ENCODE measurements at places on chromosomes 6 and 20.
A peak's percentile ranks its signal among the peaks of the same experiment; 100 is the strongest.

DNA sequence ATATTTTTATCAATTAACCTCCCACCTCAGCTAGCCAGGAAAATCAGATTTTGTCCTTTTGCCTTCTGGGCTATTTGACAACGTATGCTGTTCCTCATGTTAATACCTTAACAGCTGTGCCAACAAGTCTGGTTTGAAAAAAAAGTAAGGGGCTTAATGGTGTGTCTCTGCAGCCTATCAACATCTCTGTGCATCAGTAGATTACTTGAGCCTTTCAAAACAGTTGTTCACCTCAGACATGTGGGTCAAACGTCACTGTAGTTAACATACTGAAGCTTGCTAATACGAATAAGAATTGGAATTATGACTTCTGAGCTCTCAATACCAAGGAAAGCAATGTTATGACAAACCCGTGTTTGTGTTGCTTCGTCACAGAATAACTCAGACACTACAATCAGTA is 23.0 kb downstream of the CEP57L1 start:
- DNase-seq: no peak

DNA sequence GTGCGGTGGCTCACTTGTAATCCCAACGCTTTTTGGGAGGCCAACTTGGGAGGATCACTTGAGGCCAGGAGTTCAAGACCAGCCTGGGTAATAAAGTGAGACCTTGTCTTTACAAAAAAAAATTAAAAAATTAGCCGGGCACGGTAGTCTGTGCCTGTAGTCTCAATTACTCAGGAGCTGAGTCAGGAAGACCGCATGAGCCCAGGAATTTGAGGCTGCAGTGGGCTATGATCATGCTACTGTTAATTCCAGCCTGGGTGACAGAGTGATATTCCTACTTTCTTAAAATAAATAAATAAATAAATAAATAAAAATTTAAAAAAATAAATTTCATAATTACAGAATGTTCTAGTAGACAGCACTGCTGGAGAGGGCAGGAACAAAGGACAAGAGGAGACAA is 62.4 kb downstream of the DST start:
- no peak for DNase-seq

DNA sequence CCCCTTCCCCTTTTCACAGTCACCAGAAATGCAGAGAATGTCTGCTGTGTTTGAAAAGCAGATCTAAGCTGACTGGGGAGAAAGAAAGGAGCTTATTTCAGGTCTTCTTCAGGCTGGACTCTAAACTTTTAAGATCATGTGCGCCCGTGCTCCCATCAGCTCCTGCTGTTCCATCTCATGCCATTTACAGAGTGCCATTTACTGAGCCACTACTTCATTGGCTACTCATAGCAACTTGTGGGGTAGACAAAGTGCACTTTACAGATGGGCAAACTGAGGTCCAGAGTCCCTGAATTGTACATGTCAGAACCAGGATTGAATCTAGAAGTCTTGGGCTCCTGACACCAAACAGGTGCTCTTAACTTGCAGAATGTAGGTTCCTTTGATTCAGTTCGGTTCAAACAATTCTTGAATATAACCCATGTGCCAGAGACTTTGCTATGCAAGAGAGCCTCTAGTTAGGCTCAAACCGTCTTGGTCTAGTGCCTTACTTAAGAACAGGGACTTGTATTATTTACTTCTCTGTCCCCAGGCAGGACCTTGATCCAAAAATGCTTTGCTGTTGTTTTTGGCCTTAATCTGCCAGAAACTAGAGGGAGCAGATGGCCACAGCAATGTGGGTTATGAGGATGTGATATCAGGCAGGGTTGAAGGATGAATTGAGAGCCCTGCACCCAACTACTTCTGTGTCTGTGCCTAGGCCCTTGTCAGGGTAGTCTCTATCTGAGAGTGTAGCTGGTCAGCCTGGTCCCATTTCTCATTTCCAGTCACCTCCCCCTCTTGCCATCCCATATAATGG is 56.4 kb downstream of the RALY start:
- no peak for DNase-seq

- peak; percentile 78 for DNase-seq
These were observed 66.2 kb upstream of the SNX9 start for GRCh38 chr6:157756708-157757429.

DNA sequence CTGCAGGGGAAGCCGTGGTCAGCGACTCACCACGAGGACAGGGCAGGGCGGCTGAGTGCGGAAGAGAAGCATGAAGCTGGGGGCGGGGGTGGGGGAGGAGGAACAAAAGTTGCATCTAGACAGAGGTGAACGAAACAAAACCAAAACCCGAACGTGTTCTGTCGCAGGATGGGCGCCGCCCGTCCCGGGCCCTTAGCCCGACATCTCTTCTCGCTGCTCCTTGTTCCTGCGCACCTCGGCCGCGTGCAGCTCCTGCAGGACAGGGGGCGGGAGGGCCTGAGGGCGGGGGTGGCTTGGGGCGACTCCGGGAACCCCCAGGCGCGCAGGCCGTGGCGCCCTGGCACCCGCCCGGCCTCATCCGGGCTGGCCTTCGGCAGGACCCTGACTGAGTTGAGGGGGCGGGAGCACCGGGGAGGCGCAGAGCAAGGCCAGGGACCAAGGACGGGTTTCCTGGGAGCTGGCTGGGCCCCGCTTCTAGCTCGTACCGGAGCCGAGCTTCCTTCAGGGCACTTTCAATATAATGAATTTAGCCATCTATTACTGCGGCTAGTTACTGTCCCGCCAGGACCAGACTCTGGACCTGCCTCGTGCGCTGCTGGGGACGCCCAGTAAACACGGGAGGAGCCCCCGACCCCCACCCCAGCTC is 12.0 kb downstream of the STMN3 start:
- peak; percentile 53 for DNase-seq

DNA sequence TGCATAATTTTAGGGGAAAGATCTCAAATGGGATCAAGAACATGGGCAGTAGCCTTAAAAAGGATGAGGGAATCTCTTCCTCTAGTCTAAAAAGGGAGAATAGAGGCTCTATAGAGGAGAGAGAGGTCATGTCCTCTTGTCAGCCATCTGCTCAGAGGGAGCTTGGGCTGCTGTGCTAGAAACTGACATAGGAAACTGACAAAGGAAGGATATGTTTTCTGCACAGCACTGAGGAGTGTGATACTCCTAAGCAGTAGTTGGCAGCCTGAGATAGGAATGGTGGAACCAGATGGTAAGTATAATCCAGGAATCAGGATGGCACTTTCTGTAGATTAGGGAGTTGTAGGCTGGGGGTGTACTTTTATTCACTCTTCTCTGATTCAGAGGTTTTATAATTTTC is 59.2 kb downstream of the PTPRA start:
- no peak for DNase-seq

DNA sequence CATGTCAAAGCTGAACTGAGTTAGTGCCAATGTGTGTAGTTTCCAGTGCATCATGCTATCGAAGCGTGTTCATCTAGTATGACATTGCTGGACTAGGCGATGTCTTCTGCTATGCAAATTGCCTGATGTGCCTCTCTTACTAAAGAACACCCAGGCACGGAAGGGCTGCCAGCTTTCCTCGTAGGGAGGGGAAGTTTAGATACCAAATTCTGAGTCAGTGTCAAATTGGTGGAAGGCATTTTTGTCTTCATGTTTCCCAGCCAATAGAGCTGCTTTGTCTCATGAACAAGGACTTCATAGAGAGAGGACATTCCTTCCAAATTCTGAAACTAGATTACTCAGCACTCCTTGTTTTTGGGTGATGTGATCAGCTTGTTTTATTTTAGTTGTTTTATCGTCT is 320.1 kb downstream of the BTBD3 start:
- DNase-seq: no peak

GRCh38 chr6:82958551-82958950 is 107.1 kb downstream of the UBE3D start:
- DNase-seq: no peak

- no peak for DNase-seq
These were observed 151.2 kb downstream of the PDE10A start for GRCh38 chr6:165511807-165512206.

DNA sequence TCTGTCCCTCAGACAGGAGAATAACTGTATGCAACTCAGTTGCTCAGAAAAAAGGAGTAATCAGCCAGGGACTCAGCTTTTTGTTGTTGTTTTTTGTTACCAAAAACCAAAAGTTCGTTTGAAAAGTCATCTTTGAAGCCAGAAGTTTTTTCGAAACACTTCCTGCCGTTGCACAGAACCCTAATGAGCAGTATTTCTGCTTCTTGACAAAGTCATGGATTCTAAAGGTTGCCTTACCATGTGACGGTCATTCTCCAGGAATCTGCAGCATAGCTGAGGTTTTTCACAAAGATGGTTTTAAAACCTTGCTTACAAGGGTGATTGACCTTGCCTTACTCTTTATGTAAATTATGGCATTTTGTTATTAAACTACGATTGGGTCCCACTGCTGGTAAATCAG is 1.9 kb downstream of the RAB32 start:
- DNase-seq: no peak

GRCh38 chr6:158789115-158789917 is 29.9 kb downstream of the EZR start:
- peak; percentile 69 for DNase-seq

GRCh38 chr6:99333068-99333467 is 16.4 kb downstream of the FAXC start:
- no peak for DNase-seq

DNA sequence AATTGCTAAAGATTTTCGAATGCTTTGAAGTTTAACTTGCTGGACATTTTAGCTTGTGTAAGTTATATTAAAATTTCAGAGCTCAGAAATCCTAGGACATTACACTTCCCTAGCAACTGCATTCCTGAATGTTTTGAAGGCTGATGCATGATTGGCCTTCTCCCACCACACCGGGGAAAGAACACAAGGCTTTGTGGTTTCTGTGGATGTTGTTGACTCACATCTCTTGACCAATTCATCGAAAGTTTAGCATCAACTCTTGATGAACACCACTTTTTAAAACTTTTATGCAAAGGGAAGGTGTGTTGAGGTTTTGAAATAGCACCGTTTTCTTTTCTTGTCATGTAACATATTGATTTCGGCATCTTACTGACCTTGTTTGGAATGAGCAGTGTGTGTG is 81.1 kb downstream of the RIMS1 start:
- no peak for DNase-seq

- no peak for DNase-seq
These were observed 46.3 kb downstream of the HIVEP1 start for GRCh38 chr6:12058172-12058961.

DNA sequence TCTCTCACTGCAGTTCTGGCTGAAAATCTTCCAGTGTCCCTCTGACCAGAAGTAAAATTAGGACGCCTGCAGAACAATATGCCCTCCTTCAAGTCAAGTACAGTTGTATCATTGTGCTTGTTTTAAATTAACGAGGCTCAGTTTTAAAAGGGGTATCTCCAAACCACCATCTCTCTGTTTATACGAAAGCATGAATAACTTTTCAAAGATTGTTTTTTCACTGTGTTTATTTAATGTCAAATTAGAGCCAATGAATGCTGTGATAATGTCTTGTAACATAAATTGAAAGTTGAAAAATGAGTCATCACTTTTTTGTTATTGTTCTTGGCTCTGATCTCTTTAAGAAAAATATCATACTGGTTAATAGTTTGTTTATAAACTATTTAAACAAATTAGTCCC is 230.7 kb upstream of the THEMIS start:
- DNase-seq: no peak

- no peak for DNase-seq
These were observed 91.8 kb downstream of the TRMT11 start for GRCh38 chr6:126077810-126078776.

DNA sequence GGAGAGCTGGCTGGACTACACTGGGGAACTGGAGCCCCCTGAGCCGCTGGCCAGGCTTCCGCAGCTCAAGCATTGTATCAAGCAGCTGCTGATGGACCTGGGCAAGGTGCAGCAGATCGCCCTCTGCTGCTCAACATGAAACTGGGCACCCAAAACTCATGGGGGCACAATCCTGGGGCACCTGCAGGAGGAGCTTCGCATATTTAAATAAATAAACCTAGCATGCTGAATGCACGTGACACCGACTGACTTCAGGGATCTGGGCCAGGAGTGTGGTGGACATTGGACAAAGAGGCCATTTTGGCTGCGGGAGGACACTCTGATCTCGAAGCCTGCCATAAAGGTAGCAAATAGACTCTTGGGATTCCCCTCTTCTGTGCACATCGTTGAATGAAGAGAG is 6.8 kb downstream of the SCAND1 start:
- DNase-seq: peak; percentile 6

DNA sequence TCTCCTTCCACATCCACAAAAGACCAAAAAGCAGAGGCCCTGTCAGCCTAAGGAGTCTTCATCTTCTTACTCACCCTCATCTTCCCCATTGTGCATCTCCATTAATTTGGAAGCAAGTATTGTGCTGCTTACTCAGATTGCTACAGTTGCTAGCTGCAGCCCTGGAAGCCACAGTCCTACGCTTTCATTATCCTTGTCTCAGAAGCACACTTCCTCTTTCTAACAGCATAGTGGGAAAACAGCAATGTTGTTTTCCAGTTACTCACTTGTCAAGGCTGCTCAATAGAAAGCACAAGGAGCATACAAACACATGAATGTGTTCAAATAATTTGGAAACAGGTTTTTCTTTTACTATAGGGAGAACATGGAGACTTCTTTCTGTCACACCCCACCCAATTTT is 76.6 kb upstream of the RBM24 start:
- DNase-seq: no peak

- peak; percentile 67 for DNase-seq
These were observed at the start of gene AIG1 for GRCh38 chr6:143060806-143061596. Gene AIG1 (plus strand): TSS chr6:143060889. CDS start chr6:143060926, 37 bp downstream.

DNA sequence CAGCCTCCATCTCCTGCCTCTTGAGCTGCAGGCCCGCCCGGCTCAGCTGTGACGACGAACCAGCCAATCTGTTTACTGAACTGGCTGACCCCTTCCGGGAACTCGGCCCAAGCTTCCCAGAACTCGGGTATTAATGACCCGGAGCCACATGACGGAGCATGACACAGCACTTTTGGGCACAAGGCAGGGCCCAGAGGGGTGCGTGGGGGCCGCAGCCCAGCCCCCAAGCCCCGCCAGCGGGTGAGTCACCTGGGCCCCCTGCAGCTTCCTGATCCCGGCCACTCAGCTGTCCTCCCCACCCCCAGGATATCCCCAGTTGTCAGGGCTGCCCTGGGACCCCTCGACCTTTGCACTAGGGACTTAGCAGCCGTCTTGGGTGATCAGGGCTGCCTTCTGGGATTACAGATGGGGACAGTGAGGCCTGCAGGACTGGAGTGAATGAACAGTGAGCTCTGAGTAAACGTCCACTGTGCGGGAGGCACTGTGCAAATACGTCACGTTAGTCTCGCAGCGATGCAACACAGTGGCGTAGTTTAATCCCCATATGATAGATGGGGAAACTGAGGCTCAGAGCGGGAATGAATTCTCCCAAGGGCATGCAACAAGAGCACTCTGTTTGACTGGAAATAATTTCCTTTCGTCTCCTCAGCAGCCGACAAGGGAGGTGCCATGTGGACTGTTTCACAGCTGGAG is 102.1 kb downstream of the CEBPB start:
- peak; percentile 83 for DNase-seq

- no peak for DNase-seq
These were observed 110.6 kb downstream of the UBE3D start for GRCh38 chr6:82954937-82955577.

- no peak for DNase-seq
These were observed 16.2 kb downstream of the DNAJC5 start for GRCh38 chr20:63911176-63911575.

DNA sequence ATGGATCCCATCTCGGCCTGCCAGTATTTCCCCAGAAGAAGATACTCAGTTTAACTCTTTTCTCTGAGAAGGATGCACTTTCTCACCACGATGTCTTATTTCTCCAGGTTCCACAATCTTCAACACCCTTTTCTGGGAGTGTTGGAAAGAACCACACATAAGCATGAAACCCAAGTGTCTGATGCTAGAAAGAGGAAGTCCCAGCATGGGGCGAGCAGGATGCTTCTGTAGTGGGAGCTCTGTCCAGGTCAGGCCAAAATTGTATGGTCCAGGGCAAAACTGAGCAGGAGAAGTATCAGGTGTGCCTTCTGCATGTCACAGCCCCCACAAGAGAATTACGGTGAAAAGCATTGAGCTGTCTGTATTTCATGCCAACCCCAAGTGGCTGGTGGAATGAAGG is 11.0 kb downstream of the TREM1 start:
- no peak for DNase-seq
